ENCODE measurements at places on chromosomes 7 and 10.
A peak's percentile ranks its signal among the peaks of the same experiment; 100 is the strongest.

DNA sequence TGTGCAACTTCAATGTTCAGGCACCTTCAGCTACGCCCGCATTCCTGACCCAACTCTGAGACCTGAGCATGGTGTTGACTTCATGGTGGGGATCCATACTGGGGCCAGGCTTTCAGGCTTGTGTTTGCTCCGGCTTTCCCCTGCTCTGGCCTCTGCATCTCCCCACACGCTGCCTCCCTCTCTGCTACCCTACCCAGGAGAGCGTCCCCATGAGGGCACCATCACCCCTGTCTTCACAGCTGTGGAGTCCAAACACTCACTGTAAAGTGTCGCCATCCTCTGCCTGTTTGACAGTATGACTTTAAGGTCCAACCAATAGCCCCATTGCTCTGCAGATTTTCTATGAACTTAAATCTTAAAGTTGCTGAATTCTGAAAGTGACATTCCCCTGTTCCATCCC, 199.0 kb upstream of the GRB10 start:
- no peak for DNase-seq

DNA sequence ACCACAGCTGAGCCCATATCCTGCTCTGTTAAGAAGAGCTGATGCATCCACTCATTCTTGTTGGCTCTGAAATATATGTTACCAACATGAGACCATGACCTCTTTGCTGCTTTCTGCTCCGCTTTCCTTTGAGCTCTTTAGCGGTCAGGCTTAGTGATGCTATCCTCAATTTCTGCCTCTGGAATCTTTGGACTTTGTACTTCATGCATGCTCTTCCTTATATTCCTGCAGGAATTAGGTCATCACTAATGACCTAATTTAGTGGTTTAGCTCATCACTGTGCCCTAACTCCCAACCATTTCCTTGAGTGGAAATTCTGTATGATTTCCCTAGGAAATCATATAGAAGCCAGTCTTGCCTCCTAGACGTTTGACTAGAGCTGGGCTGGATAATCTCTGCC, 119.5 kb downstream of the AOAH start:
- no peak for DNase-seq

- DNase-seq = peak; percentile 63
Measured at GRCh38 chr7:94298943-94299342, 95.8 kb upstream of the COL1A2 start.

GRCh38 chr7:82631998-82632397, 188.4 kb upstream of the CACNA2D1 start:
- DNase-seq = peak; percentile 33

DNA sequence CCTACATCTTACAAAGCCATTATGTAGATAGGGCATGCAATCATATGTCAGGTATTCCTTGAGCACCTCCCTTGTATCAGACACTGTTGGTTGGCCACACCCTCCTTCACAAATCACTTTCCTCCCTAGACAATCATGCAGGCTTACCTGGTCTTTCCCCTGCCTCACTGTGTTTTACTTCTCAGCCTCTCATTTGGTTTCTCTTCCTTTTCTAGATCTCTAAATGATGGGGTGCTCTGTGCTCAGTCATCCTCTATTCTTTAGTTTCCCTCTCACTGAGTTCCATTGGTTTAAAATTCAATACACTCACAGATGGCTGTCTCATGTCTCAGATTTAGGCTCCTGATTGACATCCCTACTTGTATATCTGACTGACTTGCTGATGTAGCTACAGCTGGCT, 31.4 kb downstream of the ANK3 start:
- no peak for DNase-seq

GRCh38 chr10:22022257-22023032, 18.9 kb upstream of the DNAJC1 start:
- no peak for DNase-seq

- no peak for DNase-seq
Measured at GRCh38 chr10:129785536-129785981, 178.5 kb downstream of the EBF3 start.

- no peak for DNase-seq
Measured at GRCh38 chr10:85420501-85421191, 945.9 kb downstream of the GRID1 start.

- no peak for DNase-seq
Measured at GRCh38 chr7:150753826-150754603, 16.8 kb downstream of the GIMAP5 start.

GRCh38 chr10:5890452-5890915, 441 bp downstream of the FBH1 start:
- DNase-seq = no peak

DNA sequence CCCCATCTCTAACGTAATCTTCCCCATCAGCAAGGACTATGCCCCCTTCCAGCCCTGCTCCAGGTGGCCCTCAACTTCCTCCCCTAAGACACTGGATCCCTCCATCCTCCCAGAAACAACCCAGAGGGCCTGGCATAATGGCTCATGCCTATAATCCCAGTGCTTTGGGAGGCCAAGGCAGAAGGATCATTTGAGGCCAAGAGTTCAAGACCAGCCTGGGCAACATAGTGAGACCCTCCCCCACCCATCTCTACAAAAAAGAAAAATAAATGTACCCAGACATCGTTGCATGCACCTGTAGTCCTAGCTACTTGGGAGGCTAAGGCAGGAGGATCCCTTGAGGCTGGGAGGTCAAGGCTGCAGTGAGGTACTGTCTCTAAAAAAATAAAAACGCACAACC, 42.6 kb downstream of the TMEM130 start:
- DNase-seq = no peak

DNA sequence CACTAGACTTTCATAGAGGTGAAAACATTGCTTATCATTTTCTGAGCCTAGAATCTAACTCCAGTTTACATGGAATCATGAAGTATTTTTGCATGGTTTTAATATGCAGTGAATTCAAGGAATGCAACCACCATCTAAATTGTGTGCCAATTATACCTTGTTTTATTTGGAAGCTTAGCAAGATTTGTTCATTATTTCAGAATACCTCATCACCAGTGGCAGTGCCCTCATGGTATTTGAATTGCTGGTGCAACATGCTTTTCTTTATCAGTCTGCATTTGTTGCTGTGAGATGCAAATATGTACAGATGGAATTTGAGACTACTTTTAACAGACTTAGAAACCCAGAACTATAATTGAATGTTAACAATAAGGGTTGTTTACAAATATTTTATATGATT, 18.7 kb upstream of the ZNF800 start:
- no peak for DNase-seq

- no peak for DNase-seq
Measured at GRCh38 chr7:122248472-122248871, 56.1 kb downstream of the FEZF1 start.

DNA sequence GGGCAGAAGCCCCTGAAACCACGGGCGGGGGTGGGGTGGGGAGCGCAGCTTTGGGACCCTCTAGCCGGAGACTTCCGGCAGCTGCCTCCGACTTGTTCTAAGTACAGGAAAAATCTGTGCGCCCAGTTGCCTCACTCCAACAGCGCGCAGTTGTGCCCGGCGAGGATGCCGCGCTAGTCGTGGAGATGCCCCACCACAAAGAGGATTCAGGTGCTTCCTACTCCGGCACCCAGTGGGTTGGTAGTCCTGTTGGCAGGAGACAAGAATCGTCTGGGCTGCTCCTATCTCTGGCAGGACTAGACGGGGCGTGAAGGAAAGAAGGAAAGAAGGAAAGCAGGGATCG, 465 bp upstream of the NPY start:
- no peak for DNase-seq

Data from fibroblast of gingiva (primary cell).